ENCODE measurements at places on chromosomes 7 and 10. TPM values are rescaled to one million over a fixed set of nuclear protein-coding genes. Genes with fewer than 3 reads are reported as not detected.

The STEAP2 gene
- 1.6 TPM for total RNA-seq

- no peak for DNase-seq
These were observed 201.0 kb upstream of the LYZL2 start for GRCh38 chr10:30830315-30831230.

The TET1 gene
- 30.0 TPM for total RNA-seq

- no peak for DNase-seq
These were observed 132.2 kb downstream of the CD36 start for GRCh38 chr7:80770675-80771081.

The TMEM236 gene
- 0.05 TPM for total RNA-seq

The HOXA10 gene
- total RNA-seq = not detected

The PNLIP gene
- not detected for total RNA-seq

- no peak for DNase-seq
These were observed 23.9 kb upstream of the LEP start for GRCh38 chr7:128217030-128217805.

The PHTF2 gene
- 23.0 TPM for total RNA-seq

The ZNF488 gene
- 3.2 TPM for total RNA-seq

- no peak for DNase-seq
These were observed 107.4 kb downstream of the UBE2H start for GRCh38 chr7:129845178-129845971.

- DNase-seq = no peak
These were observed 38.5 kb upstream of the SEMA3C start for GRCh38 chr7:80957226-80957777.

- no peak for DNase-seq
These were observed 221.4 kb upstream of the SEMA3C start for GRCh38 chr7:81140252-81140651.

GRCh38 chr10:70234668-70235447 is 1.6 kb upstream of the PPA1 start:
- DNase-seq = no peak

The RBP3 gene
- not detected for total RNA-seq

GRCh38 chr7:139915268-139915863 is 86.3 kb downstream of the TBXAS1 start:
- DNase-seq = no peak

The SUN3 gene
- not detected for total RNA-seq

DNA sequence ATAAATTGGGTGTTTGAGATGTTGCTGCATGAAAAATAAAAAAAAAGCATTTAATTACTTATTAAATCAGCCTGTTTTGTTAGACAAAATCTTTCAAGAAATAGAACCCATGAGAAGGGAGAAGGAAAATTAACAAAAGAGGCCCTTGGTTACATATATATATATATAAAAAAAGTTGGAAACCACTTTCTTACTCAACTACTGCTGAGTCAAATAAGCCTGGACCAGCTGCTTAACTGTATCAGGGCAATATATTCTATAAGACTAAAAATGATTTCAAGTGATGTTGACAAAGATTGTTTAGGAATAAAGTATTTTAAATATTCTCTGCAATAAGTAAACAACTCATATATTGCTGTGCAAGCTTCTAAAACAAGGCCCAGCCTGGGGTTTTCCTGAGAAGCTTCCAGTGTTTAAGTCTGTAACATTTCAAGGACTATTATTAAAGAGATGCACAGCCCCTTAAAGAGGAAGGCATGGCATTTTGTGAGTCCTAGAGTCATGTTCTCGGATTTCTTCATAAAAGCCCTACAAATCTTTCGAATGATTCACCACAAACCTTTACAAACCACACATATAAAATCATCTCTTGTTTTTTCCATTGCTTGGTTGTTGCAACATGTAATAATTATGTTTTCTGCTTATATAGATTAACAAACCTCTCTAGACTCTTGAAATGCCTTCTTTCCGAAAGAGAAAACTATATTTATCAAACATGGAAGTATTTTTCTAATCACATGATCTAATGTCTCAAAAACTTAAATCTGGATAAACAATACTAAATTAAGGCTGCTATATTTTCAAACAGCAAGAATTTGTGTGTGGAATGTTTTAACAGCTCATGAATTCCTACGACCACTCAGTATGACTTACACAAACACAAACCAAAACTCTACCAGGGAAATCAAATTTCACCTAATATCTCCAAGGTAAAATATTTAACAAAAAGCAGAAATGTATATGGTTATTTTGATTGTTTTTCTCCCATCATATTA is 14.3 kb downstream of the JAZF1 start:
- DNase-seq = no peak

- DNase-seq = no peak
These were observed 37.8 kb upstream of the DIP2C start for GRCh38 chr10:727162-727790.

- no peak for DNase-seq
These were observed 55.8 kb upstream of the NCAPG2 start for GRCh38 chr7:158760445-158760764.

DNA sequence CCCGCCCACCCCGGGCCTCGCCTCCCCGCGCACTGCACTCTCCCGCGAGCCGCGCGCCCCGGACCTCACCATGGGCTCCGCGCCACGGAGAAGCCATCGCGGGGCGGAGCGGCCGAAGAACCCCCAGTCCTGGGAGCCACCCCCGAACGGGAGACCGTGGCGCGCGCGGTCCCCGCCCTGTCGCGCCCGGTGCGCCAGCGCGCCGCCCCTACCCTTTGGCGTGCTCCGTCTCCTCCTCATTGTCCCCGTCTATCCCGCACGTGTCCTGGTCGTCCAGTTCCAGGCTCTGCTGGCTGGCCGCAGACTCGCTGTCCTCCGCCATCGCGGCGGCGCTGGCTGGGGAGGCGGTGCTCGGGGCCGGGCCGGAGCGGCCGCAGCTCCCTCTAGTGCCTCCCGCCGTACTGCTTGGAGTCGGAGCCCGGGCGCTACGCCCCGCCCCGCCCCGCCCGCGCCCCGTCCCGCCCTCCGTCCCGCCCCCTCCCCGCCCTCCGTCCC is at the start of gene NMT2:
Gene NMT2, minus strand, starts transcription at position 403 of the 495 bp plus-strand sequence. Its CDS starts 81 bp downstream, at position 322.
- peak; percentile 81 for DNase-seq

The PLEKHS1 gene
- total RNA-seq = not detected

The IDI2 gene
- not detected for total RNA-seq

DNA sequence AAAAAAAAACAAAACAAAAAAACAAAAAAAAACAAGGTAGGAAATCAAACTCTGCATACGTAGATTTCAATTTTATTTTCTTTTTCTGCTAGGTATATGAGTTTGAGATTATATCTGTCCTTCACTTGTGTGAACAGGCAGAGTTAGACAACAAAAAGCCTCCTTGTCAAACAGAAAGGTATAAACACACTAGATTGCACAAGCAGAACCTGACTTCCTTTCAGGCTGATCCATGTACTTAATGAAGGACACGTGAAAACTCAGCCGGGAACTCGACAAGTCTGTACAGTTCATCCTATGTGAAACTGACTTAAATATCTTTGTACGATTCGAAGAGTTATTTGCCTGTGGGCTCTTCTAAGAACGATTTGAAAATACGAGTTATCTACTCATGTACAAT is 254.1 kb downstream of the ARL4A start:
- DNase-seq = no peak

GRCh38 chr10:114498413-114499111 is 94.3 kb upstream of the AFAP1L2 start:
- no peak for DNase-seq

DNA sequence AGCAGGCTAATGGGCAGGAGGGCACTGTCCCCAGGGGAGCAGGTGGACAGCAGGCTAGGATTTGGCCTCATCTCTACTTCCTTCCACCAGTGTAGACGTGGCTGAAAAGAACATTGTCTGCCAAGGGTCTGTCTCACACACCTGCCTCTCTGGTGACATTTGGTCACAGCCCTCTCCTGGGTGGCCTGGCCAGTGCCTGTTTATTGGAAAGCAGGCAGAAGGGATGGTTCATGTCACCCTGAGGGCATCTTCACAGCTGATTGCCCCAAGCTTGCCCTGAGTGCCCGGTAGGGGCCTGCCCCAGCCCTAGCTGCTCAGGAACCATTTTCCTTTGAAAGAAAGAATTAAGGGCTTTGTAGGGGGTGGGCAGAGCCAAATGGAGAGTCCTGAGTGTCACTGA is 138.7 kb downstream of the C10orf105 start:
- no peak for DNase-seq

DNA sequence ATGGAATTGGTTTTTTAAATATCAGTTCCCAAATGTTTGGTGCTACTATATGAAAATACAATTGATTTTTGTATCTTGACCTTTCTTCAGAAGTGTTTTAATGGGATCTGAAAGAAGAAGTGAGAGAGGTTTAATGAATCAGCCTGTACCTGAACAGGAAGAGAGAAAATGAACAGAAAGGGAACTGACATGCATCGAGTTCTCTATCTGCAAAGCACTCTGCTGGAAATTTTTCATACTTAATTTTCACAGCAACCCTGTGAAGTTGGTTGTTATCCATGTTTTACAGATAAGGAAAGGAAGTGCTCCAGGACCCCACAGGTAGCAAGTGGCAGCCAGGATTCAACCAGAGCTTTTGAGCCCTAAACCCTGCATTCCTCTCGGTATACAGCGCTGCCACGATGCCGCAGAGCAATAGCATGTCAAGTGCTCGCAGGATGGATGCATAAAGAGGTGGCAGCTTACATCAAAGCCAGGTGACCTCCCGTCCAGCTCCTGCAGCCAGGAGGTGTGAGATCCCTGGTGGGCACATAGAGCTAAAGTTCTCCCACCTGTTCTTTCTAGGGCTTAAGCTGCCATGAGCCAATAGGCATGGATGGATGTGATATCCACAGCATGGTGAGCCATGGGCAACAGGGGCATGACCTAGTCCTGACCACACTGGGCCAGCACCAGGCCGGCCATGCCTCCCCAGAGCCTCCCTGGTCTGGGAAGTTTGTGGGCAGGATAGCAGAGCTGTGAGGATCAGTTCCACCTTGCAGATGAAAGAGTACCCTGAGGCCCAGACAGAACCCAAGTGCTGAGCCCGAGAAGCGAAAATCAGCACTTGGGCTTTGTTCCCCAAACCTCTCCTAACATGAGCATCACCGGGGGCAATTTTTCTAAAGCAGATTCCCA is 57.2 kb downstream of the CALML3 start:
- no peak for DNase-seq

The NPY gene
- total RNA-seq = not detected

Data from neural crest cell (in vitro differentiated cells).